ENCODE measurements at places on chromosomes 16 and 17.
A peak's percentile ranks its signal among the peaks of the same experiment; 100 is the strongest.

GRCh38 chr16:78154729-78155461 is 55.4 kb downstream of the WWOX start:
- DNase-seq, result no peak

GRCh38 chr17:39828443-39828842 is 35.7 kb downstream of the IKZF3 start:
- no peak for DNase-seq

GRCh38 chr17:75773121-75773807 is 8.3 kb upstream of the GALK1 start:
- no peak for DNase-seq

GRCh38 chr16:66696669-66697630 is at the start of gene CMTM4:
Gene CMTM4 (minus strand): TSS chr16:66696743. CDS start chr16:66696525, 218 bp downstream.
- DNase-seq, result peak; percentile 71

GRCh38 chr17:7351665-7352502 is at the start of gene KCTD11:
Gene KCTD11 (plus strand): TSS chr17:7352162.
- peak; percentile 17 for DNase-seq

GRCh38 chr16:27398894-27399853 is 2.8 kb upstream of the IL21R start:
- DNase-seq, result no peak

- DNase-seq, result no peak
These were observed 5.2 kb downstream of the IL34 start for GRCh38 chr16:70651524-70651923.

DNA sequence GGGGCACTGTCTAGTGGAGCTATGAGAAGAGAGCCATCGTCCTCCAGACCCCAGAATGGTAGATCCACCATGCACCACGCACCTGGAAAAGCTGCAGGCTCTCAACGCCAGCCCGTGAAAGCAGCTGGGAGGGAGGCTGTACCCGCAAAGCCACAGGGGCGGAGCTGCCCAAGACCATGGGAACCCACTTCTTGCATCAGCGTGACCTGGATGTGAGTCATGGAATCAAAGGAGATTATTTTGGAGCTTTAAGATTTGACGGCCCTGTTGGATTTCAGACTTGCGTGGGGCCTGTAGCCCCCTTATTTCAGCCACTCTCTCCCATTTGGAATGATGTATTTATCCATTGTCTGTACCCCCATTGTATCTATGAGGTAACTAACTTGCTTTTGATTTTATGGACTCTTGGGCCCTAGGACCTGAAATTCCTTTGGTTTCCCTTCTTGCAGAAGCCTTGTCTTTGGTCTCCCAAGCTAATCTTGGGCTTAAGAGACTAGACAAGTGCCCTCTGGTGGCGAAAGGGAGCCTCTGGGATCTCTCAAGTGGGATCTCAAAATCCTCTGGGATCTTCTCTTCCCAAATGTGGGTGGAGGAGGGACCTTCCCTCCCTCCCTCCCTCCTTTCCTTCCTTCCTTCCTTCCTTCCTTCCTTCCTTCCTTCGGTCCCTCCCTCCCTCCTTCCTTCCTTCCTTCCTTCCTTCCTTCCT is 58.2 kb upstream of the HAPSTR1 start:
- DNase-seq, result no peak

- no peak for DNase-seq
These were observed 18.7 kb upstream of the BEAN1 start for GRCh38 chr16:66408163-66409048.

GRCh38 chr17:61458421-61459141 is 6.4 kb downstream of the TBX4 start:
- no peak for DNase-seq

DNA sequence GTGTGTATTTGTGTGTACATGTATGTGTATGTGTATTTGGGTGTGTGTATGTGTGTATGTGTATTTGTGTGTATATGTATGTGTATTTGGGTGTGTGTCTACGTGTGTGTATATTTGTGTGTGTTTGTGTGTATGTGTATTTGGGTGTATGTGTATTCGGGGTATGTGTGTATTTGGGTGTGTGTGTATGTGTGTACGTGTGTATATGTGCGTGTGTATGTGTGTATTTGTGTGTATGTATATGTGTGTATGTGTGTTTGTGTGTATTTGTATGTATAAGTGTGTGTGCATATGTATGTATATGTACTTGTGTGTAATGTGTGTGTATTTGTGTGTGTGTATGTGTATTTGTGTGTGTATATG is 62.0 kb downstream of the HAPSTR1 start:
- no peak for DNase-seq

GRCh38 chr17:6548578-6549330 is 7.6 kb downstream of the PITPNM3 start:
- no peak for DNase-seq

- peak; percentile 25 for DNase-seq
These were observed 28.9 kb upstream of the GSE1 start for GRCh38 chr16:85584267-85584666.

GRCh38 chr16:17313085-17313611 is 157.6 kb downstream of the XYLT1 start:
- DNase-seq, result no peak

GRCh38 chr17:31294820-31295488 is 2.1 kb downstream of the OMG start:
- DNase-seq, result no peak

DNA sequence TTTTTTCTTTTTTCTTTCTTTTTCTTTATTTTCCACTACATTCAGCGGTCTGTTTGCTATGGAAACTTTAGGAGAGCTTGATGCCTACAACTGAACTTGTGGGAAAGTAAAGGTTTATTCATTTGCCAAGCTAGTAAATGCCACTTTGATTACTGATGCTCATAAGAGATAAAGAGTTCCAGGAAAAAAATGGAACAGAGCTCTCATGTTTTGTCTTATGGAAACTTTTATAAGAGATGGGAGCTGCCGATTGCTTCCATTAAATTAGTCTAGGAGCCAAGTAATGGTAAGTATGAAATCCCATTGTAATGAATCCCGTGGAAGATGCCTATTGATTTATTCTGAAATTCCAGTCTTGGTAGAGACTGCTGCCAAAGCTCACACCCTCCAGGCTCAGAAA is 7.1 kb downstream of the ANKFN1 start:
- no peak for DNase-seq

- DNase-seq, result no peak
These were observed 336.8 kb upstream of the MON1B start for GRCh38 chr16:76854234-76854633.

Data from NCI-H2227 treated with DMSO at 0.1 percent for 48 hours (cell line).